HEK293T (cell line): ENCODE measurements at places on chromosomes 16 and 17.

- DNase-seq = no peak
These were observed 10.7 kb upstream of the EPOP start for GRCh38 chr17:38685491-38685890.

DNA sequence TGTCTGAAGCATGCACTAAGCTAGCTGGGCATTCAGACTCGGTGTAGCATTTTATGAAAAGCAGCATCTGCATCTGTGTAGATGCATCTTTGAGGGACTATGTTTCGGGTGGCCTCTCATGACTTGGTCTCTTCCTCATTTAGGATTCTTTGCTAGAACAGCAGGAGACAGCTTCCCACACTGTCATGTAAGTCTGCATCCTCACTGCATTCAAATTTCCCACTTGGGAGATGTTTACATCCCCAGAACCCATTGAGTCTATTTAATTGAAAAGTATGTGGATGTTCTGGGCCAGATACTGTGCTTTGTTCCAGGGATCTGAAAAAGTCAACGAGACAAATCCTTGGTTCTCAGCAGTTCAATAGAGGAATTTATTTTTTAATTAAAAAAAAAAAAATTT lies 198.6 kb upstream of the EEF2KMT start:
- no peak for DNase-seq

DNA sequence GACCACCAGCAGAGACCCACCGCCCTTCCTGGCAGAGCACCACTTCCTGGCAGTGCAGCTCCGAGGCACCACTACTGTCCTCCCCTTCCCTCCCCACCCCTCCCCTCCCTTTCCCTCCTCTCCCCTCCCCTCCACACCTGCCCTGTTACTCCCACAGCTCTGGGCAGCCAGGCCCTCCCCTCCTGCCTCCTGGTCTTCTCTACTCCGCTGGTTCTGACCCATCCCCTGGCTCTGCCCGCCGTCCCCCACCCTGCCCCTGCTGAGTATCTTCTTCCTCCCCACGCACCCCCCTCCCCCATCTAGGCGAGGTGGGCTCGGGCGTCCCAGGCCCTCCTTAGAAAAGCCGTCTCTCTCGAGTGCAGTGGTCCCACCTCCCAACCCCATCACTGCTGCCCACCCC lies 77.7 kb downstream of the AMFR start:
- no peak for DNase-seq

DNA sequence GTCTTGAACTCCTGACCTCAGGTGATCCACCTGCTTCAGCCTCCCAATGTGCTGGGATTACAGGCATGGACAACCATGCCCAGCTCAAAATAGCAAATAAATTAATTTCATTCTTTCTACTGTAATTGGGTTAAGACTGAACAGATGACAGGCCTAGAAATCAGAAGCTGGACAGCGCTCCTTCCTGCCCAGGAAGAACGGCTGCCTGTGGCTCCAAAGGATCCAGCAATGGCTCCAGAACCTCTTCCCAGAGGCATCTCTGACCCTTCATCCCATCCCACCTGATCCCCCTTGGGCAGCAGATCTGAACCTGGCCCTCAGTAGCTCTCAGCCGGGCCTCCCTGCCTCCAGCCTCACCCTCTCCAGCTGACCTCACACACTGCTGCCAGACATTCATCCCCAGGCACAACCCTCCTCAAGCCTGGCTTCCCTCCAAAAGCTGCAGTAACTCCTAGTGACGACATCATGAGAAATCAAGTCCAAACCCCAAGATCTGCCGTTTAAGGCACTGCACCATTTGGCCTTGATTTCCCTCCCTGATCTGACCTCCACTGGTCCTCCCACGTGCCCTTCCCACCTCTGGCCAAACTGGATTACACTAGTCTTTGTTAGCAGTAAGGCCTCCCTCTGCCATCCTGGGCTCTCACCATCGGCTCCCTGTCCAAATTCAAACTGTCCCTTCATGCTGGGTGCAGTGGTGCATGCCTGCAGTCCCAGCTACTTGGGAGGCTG lies 3.1 kb upstream of the MIF4GD start:
- no peak for DNase-seq

DNA sequence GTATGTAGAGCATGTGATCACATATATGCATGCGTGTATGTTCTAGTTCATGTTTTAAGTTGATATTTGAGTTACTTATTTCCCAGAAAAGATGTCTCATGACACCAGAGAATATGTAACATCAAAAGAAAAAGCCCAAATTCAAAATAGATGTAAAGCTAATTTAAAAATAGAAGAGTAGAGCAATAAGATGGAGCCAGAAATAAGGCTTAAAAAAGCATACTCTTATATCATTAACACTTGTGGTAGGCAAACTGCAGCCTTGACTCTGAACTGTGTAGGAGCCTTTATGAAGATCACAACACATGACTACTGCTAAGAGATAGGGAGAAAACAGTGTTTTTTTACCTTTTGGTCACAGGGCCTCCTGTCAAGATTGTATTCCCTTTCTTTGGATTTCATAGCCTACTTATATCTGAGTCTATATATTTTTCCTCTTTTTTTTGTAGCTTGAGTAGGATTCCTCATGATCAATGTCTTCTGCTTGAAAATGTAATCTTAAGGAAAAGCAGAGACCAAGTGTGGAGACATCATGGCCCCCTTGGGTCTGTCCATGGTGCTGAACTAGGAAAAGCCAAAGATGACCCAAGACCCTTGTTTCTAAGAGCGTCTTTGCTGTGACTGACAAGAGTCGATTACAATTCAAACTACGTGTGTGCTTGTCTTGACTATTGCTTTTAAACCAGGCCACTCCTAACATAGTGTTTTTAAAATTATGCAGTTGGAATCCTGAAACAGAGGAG lies 390.4 kb downstream of the SHISA9 start:
- no peak for DNase-seq

DNA sequence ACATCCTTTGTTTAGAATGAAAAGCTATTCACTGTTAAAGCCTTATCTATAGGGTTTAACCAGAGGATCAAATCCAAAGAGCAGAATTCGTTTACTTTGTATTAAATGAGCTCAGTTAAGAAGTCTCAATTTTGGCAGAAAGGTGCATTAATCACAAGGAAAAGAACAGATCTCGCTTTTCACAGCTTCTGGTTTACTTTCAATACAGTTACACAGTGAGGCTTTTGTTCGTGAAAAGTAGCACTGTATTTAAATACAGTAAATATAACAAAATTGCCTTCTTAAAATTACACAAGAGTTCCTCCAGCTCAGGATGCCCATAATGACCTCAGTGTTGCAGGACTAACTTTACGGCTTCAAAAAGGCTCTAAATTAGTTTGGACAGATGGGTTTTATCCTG lies 669.1 kb upstream of the SALL1 start:
- no peak for DNase-seq

DNA sequence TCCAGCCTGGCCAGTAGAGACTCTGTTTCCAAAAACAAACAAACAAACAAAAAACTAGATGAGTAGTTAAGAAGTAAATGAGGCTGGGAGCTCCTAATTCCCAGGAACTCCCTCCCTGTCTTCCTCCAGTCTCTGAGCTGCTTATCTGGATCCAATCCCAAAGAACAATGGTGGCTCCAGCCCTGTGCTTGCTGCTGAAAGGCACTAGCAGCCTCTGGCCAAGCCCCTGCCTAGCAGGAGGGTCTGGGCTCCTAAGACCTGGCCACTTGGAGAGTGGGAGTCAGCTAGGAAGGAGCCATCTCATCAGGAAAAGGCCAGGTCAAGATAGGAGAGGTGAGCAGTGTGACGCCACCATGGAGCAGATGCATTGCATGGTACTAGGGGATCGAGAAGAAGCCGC lies 14.3 kb upstream of the SLC35B1 start:
- DNase-seq = no peak

DNA sequence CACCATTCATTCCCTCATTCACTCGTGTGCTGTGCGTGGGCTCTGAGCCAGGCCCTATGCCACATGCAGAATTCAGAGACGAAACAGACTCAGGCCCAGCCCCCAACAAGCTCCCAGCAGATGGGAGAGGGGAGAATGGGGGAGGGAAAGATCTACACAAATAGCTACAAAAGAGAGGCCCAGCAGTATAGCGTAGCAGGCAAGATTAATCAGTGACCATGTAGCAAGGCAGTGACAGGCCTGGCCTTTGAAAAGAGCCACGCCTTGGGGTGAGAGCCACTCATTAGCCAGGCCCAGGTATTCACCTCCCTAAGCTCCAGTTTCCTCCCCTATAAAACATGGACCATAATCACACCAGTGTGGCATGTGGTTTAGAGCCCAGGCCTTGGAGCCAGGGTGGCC lies 16.4 kb upstream of the KRT19 start:
- DNase-seq = no peak

DNA sequence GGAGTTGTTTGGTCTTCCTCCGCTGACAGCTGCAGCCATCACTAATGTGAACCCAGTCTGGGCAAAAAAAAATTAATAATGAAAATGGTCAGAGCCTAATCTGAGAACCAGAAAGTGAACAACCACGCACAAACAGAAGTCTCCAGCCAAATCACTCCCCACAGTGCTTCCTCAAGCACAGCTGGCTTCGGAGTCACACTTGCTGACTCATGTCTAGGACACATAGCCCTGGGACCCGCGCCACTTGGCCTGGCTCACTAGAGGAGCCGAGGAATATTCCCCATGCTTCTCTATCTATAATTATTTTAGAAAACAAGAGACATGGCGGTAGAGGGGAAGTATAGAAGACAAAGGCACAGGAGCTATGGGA lies 109.1 kb downstream of the ZFHX3 start:
- DNase-seq = no peak

DNA sequence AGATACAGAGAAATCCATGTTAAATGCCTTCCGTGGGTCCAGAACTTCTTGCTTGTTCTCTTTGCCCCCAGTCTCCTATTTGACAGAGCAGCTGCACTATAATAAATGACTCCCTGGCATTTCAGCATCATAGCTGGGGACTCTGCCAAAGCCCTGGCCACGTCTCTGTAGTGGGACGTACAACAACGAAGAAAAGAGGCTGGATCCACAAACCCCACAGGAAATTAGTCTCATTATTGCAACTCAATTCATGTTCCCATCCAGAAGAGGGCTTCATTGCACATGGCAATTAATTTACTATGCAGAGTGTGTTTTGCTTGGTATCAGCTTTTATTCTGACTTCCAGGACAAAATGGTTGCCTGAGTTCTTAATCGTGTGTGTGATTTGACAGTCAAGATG lies 121.3 kb downstream of the CDH13 start:
- DNase-seq = no peak

DNA sequence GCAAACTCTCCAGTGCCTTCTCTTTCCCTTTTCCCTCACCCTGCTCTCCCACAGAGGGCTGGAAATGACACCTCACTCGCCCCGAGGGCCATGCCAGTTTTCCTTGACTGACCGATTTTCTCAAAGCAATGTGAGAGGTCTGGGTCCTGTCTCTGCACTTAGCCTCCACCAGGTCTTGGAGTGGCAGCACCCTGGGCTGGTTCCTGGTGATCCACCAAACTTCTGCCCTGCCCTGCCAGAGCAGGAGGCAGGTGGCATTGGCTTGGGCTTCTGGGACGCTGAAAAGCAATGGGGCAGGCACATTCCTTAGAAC lies 97.5 kb downstream of the RAB11FIP4 start:
- DNase-seq = no peak

GRCh38 chr17:77385750-77386501 lies 245.2 kb downstream of the SEC14L1 start:
- no peak for DNase-seq
